ENCODE measurements at places on chromosomes 1 and 21.
A peak's percentile ranks its signal among the peaks of the same experiment; 100 is the strongest.

GRCh38 chr1:32806290-32806689 lies 10.9 kb downstream of the YARS1 start:
- DNase-seq: no peak

- DNase-seq: no peak
Measured at GRCh38 chr1:241994171-241994570, 4.7 kb downstream of the MAP1LC3C start.

- DNase-seq: no peak
Measured at GRCh38 chr1:151945725-151946722, 36.7 kb upstream of the THEM4 start.

GRCh38 chr1:21342961-21343838 lies 52.9 kb upstream of the ECE1 start:
- DNase-seq: peak; percentile 22

GRCh38 chr1:219050086-219050821 lies 123.4 kb upstream of the LYPLAL1 start:
- no peak for DNase-seq

DNA sequence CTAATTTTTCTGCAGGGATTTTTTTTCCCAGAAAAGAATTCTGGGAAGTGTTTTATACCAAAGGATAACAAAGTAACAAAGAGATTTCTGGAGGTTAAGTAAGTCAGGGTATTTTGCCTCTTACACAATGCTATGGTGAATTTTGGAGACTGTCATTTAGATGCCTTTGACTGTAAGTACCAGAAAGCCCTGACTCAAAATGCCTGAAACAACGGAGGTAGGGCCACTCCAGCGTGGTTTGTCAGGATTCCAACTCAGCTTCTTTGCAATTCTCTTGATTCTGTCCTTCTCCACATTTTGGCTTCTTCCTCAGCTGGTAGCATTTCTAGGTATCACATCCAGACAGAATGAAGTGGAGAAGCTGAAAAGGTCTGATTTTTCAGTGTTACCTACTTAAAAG lies 106.5 kb downstream of the UCHL5 start:
- no peak for DNase-seq

GRCh38 chr1:107228704-107229371 lies 88.0 kb downstream of the NTNG1 start:
- no peak for DNase-seq

GRCh38 chr1:224089583-224089982 lies 24.3 kb upstream of the FBXO28 start:
- DNase-seq: no peak

DNA sequence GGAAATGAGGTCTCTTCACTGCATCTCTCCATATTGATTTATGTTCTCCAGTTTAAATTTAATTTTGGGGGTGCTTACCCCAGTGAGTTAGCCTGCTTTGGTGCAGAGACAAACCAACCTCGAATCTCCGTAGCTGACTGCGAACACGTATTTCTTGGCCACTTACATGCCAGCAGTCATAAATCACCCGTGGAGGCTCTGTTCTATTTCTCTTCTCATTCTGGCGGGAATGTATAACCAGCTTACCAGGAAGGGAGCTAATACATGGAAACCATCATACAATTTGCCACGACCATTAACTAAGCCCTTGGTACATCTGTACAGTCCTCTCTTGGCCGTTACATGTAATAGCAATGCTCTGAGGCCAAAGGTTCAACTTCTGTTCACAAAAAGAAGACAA lies 148.0 kb downstream of the PLA2G4A start:
- DNase-seq: no peak
